ENCODE measurements at places on chromosomes 7 and 10.

- no peak for DNase-seq
Measured at GRCh38 chr7:92614660-92615174, 24.5 kb upstream of the FAM133B start.

- DNase-seq: no peak
Measured at GRCh38 chr7:30613366-30614325, 19.0 kb downstream of the GARS1 start.

DNA sequence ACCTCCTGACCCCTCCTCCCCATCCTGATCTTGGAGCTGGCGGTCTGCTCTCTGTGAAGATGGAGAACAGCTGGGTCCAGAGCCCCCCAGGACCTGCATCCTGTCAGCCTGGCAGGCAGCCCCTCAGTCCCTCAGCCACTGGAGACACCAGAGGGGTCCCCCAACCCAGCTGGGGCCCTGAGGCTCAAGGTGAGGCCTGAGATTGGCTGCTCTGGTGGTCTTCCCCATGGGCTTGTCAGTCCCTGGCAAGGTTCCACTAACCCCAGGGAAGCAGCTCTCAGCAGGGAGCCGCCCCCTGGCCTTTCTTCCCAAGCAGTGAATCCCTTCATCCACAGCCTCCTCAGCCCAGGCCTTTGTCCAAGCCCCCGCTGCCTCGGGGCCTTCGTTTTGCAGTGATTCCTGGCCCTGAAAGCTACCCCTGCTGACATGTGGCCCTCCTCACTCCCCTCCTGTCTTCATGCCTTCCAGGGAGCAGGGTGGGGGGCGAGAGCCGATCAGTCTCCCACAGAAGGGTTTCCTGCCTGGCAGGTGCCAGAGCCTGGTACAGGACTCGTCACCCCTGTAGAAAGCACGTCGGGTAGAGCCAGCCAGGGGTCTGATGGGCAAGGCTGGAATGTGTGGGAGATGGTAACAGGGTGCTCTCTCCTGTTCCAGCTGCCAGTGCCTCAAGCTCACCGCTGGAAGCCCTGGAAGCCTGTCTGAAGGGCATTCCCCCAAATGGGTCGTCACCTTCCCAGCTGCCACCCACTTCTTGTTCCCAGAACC is 48.5 kb downstream of the ZNF467 start:
- DNase-seq: no peak

DNA sequence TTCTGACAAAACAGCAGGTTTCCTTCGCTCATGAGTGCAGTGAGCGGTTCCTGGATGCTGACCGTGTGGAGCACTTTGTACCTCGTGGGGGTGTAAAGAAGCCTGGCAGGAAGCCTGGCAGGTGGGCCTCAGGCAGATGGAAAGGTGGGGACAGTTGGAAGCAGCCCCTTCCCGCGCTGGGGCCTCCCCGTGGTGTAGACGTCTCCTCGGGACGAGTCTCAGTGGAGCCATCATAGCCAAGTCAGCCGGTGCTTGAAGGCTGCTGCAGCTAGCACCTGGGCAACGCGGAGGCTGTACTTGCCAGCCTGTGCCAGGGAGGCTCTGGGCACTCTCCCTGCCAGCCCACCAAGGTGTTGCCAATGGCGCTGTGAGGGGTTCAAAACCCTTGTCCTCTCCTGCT is 154.5 kb downstream of the WDR37 start:
- DNase-seq: no peak

DNA sequence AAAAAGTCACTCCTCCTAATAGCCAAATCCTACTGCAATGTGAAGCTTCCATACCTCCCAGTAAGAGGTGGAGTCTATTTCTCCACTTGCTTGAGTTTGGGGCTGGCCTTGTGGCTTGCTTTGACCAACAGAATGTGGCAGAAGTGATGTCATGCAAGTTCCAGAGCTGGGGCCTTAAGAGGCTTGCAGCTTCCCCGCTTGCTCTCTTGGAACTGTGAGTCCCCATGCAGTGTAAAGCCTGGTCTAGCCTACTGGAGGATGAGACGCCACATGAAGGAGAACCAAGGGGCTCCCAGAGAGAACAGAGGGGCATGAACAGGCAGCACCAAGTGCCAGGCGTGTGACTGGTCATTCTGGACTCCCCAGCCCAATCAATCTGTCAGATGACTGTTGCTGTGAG is 58.6 kb upstream of the OPALIN start:
- DNase-seq: no peak

GRCh38 chr10:50336140-50336539 is 84.8 kb upstream of the ASAH2 start:
- DNase-seq: no peak

GRCh38 chr10:48895803-48896195 is 43.8 kb downstream of the LRRC18 start:
- DNase-seq: no peak
